ENCODE measurements at places on chromosomes 6 and 20.

DNA sequence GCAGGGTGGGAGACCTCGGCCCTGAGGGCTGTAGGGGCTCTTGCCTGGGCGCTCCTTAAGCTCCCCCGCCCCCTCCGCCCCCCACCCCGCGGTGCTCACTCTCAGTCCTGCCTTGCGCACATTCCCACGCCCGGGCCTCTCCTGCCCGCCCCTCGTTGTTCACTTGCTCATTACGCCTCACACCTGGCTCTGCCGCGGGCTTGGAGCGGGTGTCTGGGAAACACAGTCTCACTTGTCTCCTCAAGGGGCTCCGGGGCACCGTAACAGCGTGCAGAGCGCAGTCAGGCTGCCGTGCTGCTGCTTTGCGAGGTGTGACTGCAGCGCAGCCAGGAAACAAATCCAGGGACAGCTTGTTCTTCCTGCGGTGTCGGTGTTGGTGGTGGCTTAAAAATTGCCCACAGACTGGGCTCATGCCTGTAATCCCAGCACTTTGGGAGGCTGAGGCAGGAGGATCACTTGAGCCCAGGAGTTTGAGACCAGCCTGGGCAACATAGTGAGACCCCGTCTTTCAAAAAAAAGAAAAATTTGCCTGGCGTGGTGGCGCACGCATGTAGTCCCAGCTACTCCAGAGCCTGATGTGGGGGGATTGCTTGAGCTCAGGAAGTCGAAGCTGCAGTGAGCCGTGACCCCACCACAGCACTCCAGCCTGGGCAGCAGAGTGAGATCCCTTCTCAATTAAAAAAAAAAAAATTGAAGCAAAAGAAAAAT lies 4.6 kb downstream of the NPBWR2 start:
- DNase-seq = no peak

DNA sequence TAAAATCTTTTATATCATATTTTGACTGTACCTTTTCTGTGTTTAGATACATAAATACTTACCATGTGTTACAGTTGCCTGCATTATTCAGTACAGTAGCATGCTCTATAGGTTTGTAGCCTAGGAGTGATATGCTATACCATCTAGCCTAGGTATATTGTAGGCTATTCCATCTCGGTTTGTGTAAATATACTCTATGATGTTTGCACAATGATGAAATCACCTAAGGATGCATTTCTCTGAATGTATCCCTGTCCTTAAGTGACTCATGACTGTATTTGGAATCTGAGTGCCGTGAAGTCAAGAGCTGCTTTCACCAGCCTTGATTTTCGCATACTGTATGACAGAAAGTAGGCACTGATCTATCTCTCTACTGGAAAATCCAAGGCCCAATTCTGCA lies 129.9 kb downstream of the UTRN start:
- peak; percentile 88 for DNase-seq

GRCh38 chr6:99119109-99120031 lies 171.6 kb upstream of the FBXL4 start:
- DNase-seq = peak; percentile 48

GRCh38 chr20:23143098-23143497 lies 57.0 kb upstream of the CD93 start:
- DNase-seq = peak; percentile 83

GRCh38 chr6:168778201-168778600 lies 337.2 kb downstream of the SMOC2 start:
- peak; percentile 65 for DNase-seq

- peak; percentile 94 for DNase-seq
These were observed 46.7 kb upstream of the CARMIL1 start for GRCh38 chr6:25232479-25232878.

Measured in fibroblast of mammary gland (primary cell).